Smooth muscle cell of the pulmonary artery (primary cell): ENCODE measurements at places on chromosomes 12 and 14. TPM values are rescaled to one million over a fixed set of nuclear protein-coding genes. Genes with fewer than 3 reads are reported as not detected.

The NTN4 gene
- 130 and 302 TPM in 2 replicates for total RNA-seq

The CCDC197 gene
- total RNA-seq: not detected in 2 replicates

The RNASE2 gene
- not detected in 2 replicates for total RNA-seq

The NXPH4 gene
- total RNA-seq: 28.2 and 49.1 TPM in 2 replicates

The STON2 gene
- 0.85 and 0.89 TPM in 2 replicates for total RNA-seq

The STYK1 gene
- total RNA-seq: 0.53 and 2.3 TPM in 2 replicates

The MORN3 gene
- total RNA-seq: 0.65 and 0.86 TPM in 2 replicates

The SMIM41 gene
- total RNA-seq: 0.07 and 0.10 TPM in 2 replicates

The CAPZA3 gene
- not detected in 2 replicates for total RNA-seq

The NGB gene
- total RNA-seq: not detected in 2 replicates

The TAS2R19 gene
- total RNA-seq: 5.1 and 9.1 TPM in 2 replicates

The PYGL gene
- 78.3 and 91.4 TPM in 2 replicates for total RNA-seq

The DTX1 gene
- total RNA-seq: 0.03 TPM in 1 of 2 replicates, not detected in the other

The KERA gene
- total RNA-seq: not detected in 2 replicates

The PCK2 gene
- total RNA-seq: 26.8 and 35.3 TPM in 2 replicates

The TMEM132D gene
- not detected in 2 replicates for total RNA-seq

The TBC1D30 gene
- 0.33 and 0.43 TPM in 2 replicates for total RNA-seq

The PTPRQ gene
- total RNA-seq: 0.13 and 0.86 TPM in 2 replicates

The NID2 gene
- 183 and 734 TPM in 2 replicates for total RNA-seq

The IL22 gene
- not detected in 2 replicates for total RNA-seq

The KRT79 gene
- total RNA-seq: not detected in 2 replicates

The MOK gene
- total RNA-seq: 7.0 and 10.7 TPM in 2 replicates

The PIANP gene
- total RNA-seq: 1.1 and 1.3 TPM in 2 replicates

The IAPP gene
- 0.10 TPM in 1 of 2 replicates, not detected in the other for total RNA-seq

The WNT1 gene
- total RNA-seq: not detected in 2 replicates

The OR4Q3 gene
- total RNA-seq: not detected in 2 replicates

The DIO2 gene
- total RNA-seq: 18.7 and 97.5 TPM in 2 replicates

The MYF5 gene
- total RNA-seq: not detected in 2 replicates

The NKX2-8 gene
- not detected in 2 replicates for total RNA-seq

The KRT82 gene
- total RNA-seq: not detected in 2 replicates

The PAX9 gene
- total RNA-seq: 0.10 and 0.52 TPM in 2 replicates

The KLRC2 gene
- total RNA-seq: not detected in 2 replicates

The C12orf56 gene
- total RNA-seq: 0.20 and 0.40 TPM in 2 replicates

The CACNB3 gene
- 19.5 and 25.0 TPM in 2 replicates for total RNA-seq

The FBXW8 gene
- total RNA-seq: 20.2 and 27.6 TPM in 2 replicates

The GLS2 gene
- total RNA-seq: 0.13 and 0.20 TPM in 2 replicates

The OLR1 gene
- total RNA-seq: 0.33 TPM in 1 of 2 replicates, not detected in the other

The PCED1B gene
- total RNA-seq: 0.46 and 1.4 TPM in 2 replicates

The SRGAP1 gene
- 17.6 and 18.4 TPM in 2 replicates for total RNA-seq

The MYBPC1 gene
- total RNA-seq: under 0.01 TPM in 1 of 2 replicates, not detected in the other

The NINJ2 gene
- total RNA-seq: 0.20 and 1.0 TPM in 2 replicates

The ATF7 gene
- 11.4 and 13.2 TPM in 2 replicates for total RNA-seq
